ENCODE measurements at places on chromosomes 1 and 21. TPM values are rescaled to one million over a fixed set of nuclear protein-coding genes. Genes with fewer than 3 reads are reported as not detected.

GBP6 gene
- 0.13 TPM for total RNA-seq

RSPO1 gene
- 0.51 TPM for total RNA-seq

LYPD8 gene
- total RNA-seq: not detected

SLC45A3 gene
- 7.0 TPM for total RNA-seq

NT5C1A gene
- total RNA-seq: not detected

GCSAML gene
- not detected for total RNA-seq

- no peaks in the 10 kb centered on the region for H3K27me3 ChIP-seq
- H3K36me3 ChIP-seq: peaks cover 2% of the 10 kb centered on the region
Measured at GRCh38 chr1:22057861-22058260, 5.4 kb downstream of the CDC42 start.

- no peak overlapping the region for H3K4me3 ChIP-seq
- no peaks in the 10 kb centered on the region for H3K27me3 ChIP-seq
- peaks cover 2% of the 10 kb centered on the region for H3K36me3 ChIP-seq
- no peak overlapping the region for H3K27ac ChIP-seq
- no peak for DNase-seq
- H3K4me1 ChIP-seq: peaks cover 10% of the 10 kb centered on the region
Measured at GRCh38 chr1:220791956-220792355, 5.2 kb downstream of the MTARC1 start.

DNA sequence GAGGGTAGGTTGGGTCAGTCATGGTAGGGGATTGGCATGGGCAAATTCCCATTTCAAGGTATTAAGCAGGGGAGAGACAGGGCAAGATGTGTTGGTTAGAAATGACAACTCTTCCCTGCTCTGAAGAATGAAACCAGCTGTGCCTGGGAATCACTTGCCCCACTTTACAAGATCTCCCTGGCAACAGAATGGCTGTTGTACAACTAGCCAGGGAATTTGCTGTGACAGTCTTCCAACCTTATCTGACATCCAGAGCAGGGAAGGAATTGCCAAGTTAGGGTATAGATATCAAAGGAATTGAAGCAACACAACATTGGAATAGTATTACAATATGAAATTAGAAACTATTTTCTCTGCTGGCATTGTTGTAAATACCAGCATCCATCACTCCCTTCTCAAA lies 154.7 kb downstream of the CACNA1E start:
- H3K4me3 ChIP-seq: no peak overlapping the region
- DNase-seq: no peak
- H3K4me1 ChIP-seq: no peaks in the 10 kb centered on the region
- H3K36me3 ChIP-seq: no peaks in the 10 kb centered on the region

DNA sequence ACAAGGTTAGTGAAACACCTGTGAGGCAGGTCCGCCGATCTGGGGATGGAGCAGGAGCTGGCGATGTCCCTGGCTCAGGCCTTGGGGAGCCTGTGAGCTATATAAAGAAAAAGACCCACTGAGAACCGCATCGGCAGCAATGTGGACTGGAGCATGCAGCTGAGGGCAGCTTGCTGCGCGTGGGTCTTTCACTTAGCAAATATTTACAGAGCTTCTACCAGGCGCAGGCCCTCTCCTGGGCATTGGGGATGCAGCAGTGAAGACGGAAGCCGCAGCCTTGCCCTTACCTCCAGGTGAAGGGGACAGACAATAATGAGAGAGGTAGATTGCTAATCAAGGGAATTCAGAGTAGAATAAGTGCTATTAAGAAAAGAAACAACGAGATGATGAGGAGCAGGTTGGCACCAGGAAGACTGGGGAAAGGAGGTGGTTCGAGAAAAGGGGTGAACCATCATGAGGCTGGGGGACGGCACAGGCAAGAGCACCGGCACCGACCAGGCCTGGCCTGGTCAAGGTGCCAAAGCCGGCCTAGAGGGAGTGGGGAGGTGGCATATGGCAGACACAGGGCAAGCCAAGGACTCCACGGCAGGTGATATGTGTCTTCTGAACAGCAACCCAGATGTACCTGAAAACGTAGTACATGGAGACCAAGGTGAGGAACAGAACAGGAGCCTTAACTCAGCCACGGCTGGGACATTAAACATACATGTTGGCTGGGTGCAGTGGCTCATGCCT lies 60.7 kb upstream of the PAX7 start:
- no peak overlapping the region for H3K27ac ChIP-seq
- H3K4me1 ChIP-seq: no peaks in the 10 kb centered on the region
- no peak for DNase-seq
- H3K27me3 ChIP-seq: peaks cover 56% of the 10 kb centered on the region
- H3K36me3 ChIP-seq: no peaks in the 10 kb centered on the region
- H3K4me3 ChIP-seq: no peak overlapping the region

- peak overlapping the region; percentile 46 for H3K4me3 ChIP-seq
- peak; percentile 80 for DNase-seq
- H3K27me3 ChIP-seq: peaks cover 2% of the 10 kb centered on the region
- peaks cover 32% of the 10 kb centered on the region for H3K4me1 ChIP-seq
Measured at GRCh38 chr1:155061381-155062150, 2.0 kb upstream of the EFNA4 start.

DNA sequence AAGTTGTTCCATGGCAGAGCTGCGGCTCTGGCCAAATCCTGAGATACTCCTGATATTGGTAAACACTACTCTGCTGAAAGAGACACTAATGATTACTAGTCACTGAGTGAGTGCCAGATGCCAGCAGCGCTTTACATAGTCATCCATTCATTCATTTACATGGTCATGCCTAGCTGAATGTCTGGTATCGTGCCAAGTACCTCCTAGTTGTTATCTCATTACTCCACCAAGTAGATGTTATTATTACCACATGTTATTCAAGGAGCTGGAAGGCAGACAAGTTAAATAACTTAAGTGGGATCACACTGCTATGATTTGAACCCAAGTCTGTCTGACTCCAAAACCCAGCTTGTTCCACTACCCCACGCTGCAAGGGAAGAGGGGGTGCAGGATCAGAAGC lies 4.7 kb downstream of the OLFML2B start:
- H3K27ac ChIP-seq: no peak overlapping the region
- no peak overlapping the region for H3K4me3 ChIP-seq
- no peaks in the 10 kb centered on the region for H3K36me3 ChIP-seq
- no peak for DNase-seq

DNA sequence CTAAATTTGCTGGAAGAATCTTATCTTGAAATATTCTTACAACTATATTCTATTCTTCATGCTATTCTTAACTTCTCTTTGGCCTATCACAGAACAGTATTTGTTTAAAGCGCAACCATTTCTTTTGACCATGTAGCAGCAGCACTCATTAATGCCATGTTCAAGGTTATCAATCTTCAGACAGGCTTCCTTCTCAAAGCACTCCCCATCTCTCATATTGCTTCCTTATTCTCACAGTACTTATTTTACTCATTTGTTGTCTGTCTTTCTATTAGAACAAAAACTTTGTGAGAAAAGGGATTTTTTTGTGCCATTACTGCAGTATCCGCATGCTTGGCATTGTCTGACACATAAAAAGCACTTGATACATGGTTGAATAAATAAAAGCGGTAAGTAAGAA lies 89.7 kb downstream of the ATP1B1 start:
- no peak overlapping the region for H3K4me3 ChIP-seq
- no peak for DNase-seq
- H3K27me3 ChIP-seq: no peaks in the 10 kb centered on the region
- peaks cover 19% of the 10 kb centered on the region for H3K4me1 ChIP-seq
- H3K36me3 ChIP-seq: peaks cover 12% of the 10 kb centered on the region

DNA sequence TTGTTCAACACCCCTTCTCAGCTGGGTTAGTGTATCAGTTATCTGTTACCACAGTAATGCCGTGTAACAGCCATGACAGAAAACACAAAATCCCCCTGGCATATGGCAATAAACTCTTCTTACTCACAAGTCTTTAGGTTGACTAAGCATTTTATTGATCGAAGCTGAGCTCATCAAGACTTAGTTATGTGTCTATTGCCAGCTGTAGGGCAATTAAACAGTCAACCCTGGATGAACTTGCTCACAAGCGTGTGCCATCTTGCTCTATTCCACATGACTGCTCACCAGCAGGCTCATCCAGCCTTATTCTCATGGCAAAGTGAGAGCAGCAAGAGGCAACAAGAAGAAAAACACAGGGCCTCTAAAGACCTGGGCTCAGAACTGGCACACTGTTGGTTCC lies 333.8 kb upstream of the PTBP2 start:
- H3K4me1 ChIP-seq: peaks cover 5% of the 10 kb centered on the region
- H3K27me3 ChIP-seq: no peaks in the 10 kb centered on the region
- H3K36me3 ChIP-seq: no peaks in the 10 kb centered on the region
- no peak overlapping the region for H3K4me3 ChIP-seq
- DNase-seq: no peak
- no peak overlapping the region for H3K27ac ChIP-seq

GRCh38 chr1:151156515-151156819 lies at the start of gene TNFAIP8L2:
Gene TNFAIP8L2, plus strand, starts transcription at chr1:151156649. Its CDS starts 2,049 bp downstream, at chr1:151158698.
- no peak for DNase-seq
- no peaks in the 10 kb centered on the region for H3K4me1 ChIP-seq
- peaks cover 21% of the 10 kb centered on the region for H3K36me3 ChIP-seq
- no peak within 1 kb of the TSS for H3K27ac ChIP-seq
- H3K4me3 ChIP-seq: no peak within 1 kb of the TSS
- H3K27me3 ChIP-seq: no peaks in the 10 kb centered on the region

DNA sequence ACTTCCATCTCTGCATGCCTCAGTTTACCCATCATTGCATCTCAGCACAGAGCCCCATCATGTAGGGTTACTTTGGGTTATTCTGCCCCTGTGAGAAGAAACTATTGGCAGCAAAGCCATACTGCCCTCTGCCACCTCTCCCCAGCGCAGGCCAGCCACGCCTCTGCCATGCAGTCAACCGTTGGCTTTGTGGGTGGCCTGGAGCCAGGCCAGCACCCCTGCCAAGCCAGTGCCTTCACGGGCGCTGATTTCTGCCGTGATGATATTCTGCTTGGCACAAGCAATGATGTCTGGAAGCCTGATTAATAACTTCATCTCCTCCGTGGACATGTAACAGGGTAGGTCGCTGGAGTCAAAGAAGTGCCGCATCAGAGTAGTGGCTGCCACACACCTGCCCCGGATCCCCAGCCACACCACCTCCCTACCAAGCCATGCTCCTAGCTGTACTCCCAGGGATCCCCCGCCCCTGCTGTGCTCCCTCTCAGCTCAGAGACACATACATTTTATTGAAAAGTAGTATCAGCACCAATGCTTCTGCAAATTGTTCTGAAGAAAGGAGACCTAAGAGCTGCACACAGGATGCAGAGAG lies 15.0 kb upstream of the CEP85 start:
- no peak overlapping the region for H3K4me3 ChIP-seq
- DNase-seq: no peak
- H3K4me1 ChIP-seq: peaks cover 3% of the 10 kb centered on the region
- no peaks in the 10 kb centered on the region for H3K27me3 ChIP-seq

- no peaks in the 10 kb centered on the region for H3K4me1 ChIP-seq
- H3K27me3 ChIP-seq: peaks cover 22% of the 10 kb centered on the region
- no peaks in the 10 kb centered on the region for H3K36me3 ChIP-seq
- DNase-seq: no peak
- H3K27ac ChIP-seq: no peak overlapping the region
Measured at GRCh38 chr1:46960250-46960649, 19.0 kb upstream of the CYP4A11 start.

DNA sequence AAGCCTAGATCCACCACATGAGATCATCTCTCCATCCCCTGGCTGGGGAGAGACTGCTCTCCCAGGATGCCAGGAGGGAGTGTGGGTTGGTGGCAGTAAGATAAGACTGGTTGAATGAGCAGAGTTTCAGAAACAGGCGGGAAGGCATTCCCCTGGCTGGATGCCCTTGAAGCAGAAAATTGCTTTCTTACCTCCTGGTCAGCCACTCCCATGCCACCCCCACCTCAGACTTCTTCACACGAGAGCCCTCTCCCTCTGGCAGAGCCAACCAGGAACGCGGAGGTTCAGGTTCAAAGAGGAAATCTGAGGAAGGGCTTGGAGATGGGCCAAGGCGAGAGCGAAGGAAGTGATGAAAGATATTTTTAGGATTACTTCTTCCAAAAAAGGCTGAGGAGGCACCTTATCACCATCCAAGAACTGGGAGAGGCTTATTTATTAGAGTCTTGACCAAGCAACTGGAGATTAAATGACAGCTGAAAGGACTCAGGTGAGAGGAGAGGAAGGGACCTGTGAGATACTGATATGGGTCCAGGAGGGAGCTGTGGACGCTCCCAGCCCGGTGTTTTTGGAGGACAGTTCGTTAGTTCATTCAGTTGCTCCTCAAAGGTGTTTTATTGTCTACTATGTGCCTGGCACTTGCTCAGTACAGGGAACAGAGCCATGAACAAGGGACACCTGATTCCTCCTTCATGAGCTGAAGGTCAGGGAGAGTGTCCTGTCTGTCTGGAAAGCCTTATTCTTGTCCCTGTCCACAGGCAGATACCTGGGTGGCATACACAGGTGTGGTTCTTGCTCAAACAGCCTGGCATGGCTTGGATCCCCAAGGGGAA lies 18.9 kb upstream of the SLC26A9 start:
- no peaks in the 10 kb centered on the region for H3K36me3 ChIP-seq
- H3K27ac ChIP-seq: no peak overlapping the region
- no peak for DNase-seq
- H3K4me3 ChIP-seq: no peak overlapping the region
- H3K27me3 ChIP-seq: peaks cover 13% of the 10 kb centered on the region

DNA sequence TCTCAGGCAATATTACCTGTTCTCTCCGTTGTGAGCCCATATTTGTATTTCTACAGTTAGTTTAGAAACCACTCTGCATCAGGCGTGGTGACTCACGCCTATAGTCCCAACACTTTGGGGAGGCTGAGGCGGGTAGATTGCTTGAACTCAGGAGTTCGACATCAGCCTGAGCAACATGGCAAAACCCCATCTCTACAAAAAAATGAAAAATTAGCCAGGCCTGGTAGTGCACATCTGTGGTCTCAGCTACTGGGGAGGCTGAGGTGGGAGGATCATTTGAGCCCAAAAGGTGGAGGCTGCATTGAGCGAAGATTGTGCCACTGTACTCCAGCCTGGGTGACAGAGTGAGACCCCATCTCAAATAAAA lies 19.7 kb upstream of the ID3 start:
- no peak overlapping the region for H3K27ac ChIP-seq
- H3K4me3 ChIP-seq: no peak overlapping the region
- no peak for DNase-seq
- H3K27me3 ChIP-seq: no peaks in the 10 kb centered on the region
- peaks cover 45% of the 10 kb centered on the region for H3K4me1 ChIP-seq

DNA sequence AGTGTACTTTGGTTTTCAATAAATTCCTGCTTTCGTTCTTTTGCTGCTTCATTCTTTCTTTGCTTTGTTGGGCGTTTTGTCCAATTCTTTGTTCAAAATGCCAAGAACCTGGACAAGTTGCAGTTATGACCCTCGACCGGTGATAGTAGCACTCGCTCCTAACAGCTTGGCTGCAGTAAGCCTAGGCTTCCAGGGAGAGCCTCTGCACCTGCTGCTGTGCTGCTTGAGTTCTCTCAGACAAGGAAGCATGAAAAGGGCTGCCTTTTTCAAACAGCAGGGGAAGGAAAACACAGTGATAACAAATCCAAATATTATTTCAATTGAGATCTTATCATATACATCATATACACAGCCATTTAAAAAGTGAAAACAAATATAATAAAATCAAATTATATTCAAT lies 12.8 kb upstream of the RIPK4 start:
- H3K4me1 ChIP-seq: peaks cover 47% of the 10 kb centered on the region
- H3K4me3 ChIP-seq: no peak overlapping the region
- H3K27ac ChIP-seq: no peak overlapping the region
- peaks cover 15% of the 10 kb centered on the region for H3K27me3 ChIP-seq

- peaks cover 7% of the 10 kb centered on the region for H3K36me3 ChIP-seq
- H3K4me1 ChIP-seq: peaks cover 71% of the 10 kb centered on the region
- DNase-seq: no peak
- H3K27me3 ChIP-seq: peaks cover 2% of the 10 kb centered on the region
- H3K4me3 ChIP-seq: peak overlapping the region; percentile 37
Measured at GRCh38 chr21:29434081-29434480, 135.4 kb downstream of the BACH1 start.
